ENCODE measurements at places on chromosomes 2 and 18. TPM values are rescaled to one million over a fixed set of nuclear protein-coding genes. Genes with fewer than 3 reads are reported as not detected.

DNA sequence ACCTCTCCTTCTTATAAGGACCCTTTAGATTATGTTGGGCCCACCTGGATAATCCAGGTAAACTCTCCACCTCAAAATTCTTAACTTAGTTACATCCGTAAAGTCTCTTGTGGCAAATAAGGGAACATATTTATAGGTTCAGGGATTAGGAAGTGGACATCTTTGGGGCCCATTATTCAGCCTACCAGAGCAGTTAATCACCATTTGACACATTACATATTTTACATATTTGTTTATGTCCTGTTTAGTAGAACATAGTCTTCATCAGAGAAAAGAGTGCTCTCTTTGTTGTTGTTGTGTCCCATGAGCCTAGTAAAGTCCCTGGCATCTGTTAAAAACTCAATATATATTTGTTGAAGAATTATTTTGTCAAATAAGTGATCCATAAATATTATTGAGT, 134.0 kb upstream of the SPATS2L start:
- H3K27me3 ChIP-seq: peaks cover 9% of the 10 kb centered on the region
- H3K4me3 ChIP-seq: no peak overlapping the region
- H3K4me1 ChIP-seq: no peaks in the 10 kb centered on the region
- no peak overlapping the region for H3K27ac ChIP-seq

Gene UGT1A3
- not detected for total RNA-seq

Gene ALK
- total RNA-seq: not detected

DNA sequence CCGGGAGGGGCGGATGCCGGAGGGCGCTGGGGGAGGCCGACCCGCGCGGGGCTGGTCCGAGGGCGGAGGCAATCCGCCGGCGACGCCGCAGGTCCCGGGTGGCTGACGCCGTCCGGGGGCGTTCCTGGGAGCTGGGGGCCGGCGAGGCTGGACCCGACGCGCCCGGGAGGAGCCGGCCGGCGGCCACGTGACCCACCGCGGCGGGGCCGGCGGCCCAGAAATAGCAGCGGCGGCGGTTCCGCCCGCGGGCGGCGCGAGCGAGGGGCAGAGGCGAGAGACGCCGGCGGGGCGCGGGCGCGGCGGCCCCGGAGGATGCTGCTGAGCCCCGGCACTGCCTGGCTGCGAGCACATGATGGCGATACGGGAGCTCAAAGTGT, at the start of gene RAB31:
Gene RAB31 (plus strand): TSS at position 245 of the 377 bp plus-strand sequence. CDS start 105 bp downstream, at position 350.
- peaks cover 72% of the 10 kb centered on the region for H3K27me3 ChIP-seq
- peak within 1 kb of the TSS; percentile 77 for H3K4me3 ChIP-seq
- H3K27ac ChIP-seq: peak within 1 kb of the TSS; percentile 33
- H3K4me1 ChIP-seq: peaks cover 50% of the 10 kb centered on the region
- DNase-seq: peak; percentile 34

GRCh38 chr2:134438371-134438770, 184.5 kb downstream of the MGAT5 start:
- no peaks in the 10 kb centered on the region for H3K27me3 ChIP-seq
- H3K36me3 ChIP-seq: no peaks in the 10 kb centered on the region
- H3K4me1 ChIP-seq: no peaks in the 10 kb centered on the region
- no peak overlapping the region for H3K27ac ChIP-seq
- no peak for DNase-seq

- no peak overlapping the region for H3K27ac ChIP-seq
- no peak for DNase-seq
- H3K36me3 ChIP-seq: no peaks in the 10 kb centered on the region
- H3K4me3 ChIP-seq: no peak overlapping the region
- H3K4me1 ChIP-seq: no peaks in the 10 kb centered on the region
Measured at GRCh38 chr2:150346806-150347205, 140.7 kb downstream of the RND3 start.

- peaks cover 51% of the 10 kb centered on the region for H3K4me1 ChIP-seq
- H3K27ac ChIP-seq: peak overlapping the region; percentile 50
- H3K27me3 ChIP-seq: no peaks in the 10 kb centered on the region
- DNase-seq: no peak
Measured at GRCh38 chr2:179248024-179248348, 16.6 kb downstream of the SESTD1 start.

GRCh38 chr2:208373460-208374089, 33.0 kb upstream of the PTH2R start:
- H3K36me3 ChIP-seq: no peaks in the 10 kb centered on the region
- no peak overlapping the region for H3K27ac ChIP-seq
- H3K4me1 ChIP-seq: no peaks in the 10 kb centered on the region
- DNase-seq: no peak

- peaks cover 62% of the 10 kb centered on the region for H3K36me3 ChIP-seq
- no peak overlapping the region for H3K4me3 ChIP-seq
- DNase-seq: no peak
- H3K4me1 ChIP-seq: peaks cover 3% of the 10 kb centered on the region
- H3K27ac ChIP-seq: no peak overlapping the region
Measured at GRCh38 chr2:69547984-69548715, 95.4 kb downstream of the AAK1 start.

DNA sequence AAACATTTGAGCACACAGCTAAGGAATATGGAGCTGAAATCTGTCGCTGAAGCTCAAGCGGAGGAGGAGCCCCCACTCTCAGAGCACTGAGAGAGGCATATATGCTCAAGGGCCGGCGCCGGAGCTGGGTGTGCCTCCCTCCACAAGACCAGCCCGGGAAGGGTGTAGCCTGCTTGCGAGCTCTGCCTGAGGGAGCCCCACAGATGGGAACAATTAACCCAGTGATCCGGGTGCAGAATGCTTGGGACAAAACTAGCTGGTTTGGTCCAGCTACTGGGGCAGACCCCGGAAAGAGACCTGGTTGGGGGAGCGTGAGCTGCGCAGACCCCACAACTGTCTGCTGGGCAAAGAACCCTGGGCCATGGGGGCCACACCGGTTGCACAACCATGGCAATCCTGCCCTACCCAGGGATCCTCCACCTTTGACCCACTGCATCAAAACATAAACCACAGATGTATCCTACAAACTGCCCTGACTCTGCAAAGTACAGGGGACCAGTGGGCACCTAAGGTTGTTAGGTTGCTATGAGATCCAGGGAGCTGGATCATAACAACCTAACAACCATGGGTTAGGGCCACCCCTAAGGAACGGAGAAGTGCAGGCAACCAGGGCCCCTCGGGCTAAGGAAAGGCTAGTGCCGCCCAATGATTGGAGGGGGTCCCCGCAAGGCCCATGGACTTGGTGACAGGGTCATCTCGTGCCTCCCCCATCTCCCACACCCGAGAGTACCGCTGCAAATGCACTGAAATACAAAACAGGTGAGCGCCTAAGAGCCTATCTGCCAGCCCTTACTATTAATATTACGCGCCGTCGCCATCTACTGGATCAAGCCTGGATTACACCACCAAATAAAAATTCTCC, 53.4 kb upstream of the SCN1A start:
- no peaks in the 10 kb centered on the region for H3K36me3 ChIP-seq
- H3K4me1 ChIP-seq: no peaks in the 10 kb centered on the region

Gene C2orf49
- total RNA-seq: 23.5 TPM

Gene IL37
- 0.48 TPM for total RNA-seq

GRCh38 chr2:24490690-24491541, at the start of gene NCOA1:
TSS of gene NCOA1 (plus strand) at chr2:24491254. CDS start at chr2:24658678, 167,424 bp downstream.
- H3K27ac ChIP-seq: peak within 1 kb of the TSS; percentile 75
- H3K27me3 ChIP-seq: peaks cover 5% of the 10 kb centered on the region
- H3K4me1 ChIP-seq: peaks cover 40% of the 10 kb centered on the region
- DNase-seq: peak; percentile 91

- H3K27me3 ChIP-seq: peaks cover 2% of the 10 kb centered on the region
- no peak for DNase-seq
- H3K27ac ChIP-seq: no peak overlapping the region
- no peaks in the 10 kb centered on the region for H3K36me3 ChIP-seq
- H3K4me3 ChIP-seq: no peak overlapping the region
- H3K4me1 ChIP-seq: no peaks in the 10 kb centered on the region
Measured at GRCh38 chr18:45463451-45463850, 151.8 kb upstream of the SLC14A2 start.

GRCh38 chr2:88857951-88858411, 166.5 kb downstream of the RPIA start:
- peaks cover 23% of the 10 kb centered on the region for H3K27me3 ChIP-seq
- H3K4me3 ChIP-seq: no peak overlapping the region
- no peak for DNase-seq
- no peak overlapping the region for H3K27ac ChIP-seq
- no peaks in the 10 kb centered on the region for H3K36me3 ChIP-seq

Gene NEU2
- not detected for total RNA-seq

DNA sequence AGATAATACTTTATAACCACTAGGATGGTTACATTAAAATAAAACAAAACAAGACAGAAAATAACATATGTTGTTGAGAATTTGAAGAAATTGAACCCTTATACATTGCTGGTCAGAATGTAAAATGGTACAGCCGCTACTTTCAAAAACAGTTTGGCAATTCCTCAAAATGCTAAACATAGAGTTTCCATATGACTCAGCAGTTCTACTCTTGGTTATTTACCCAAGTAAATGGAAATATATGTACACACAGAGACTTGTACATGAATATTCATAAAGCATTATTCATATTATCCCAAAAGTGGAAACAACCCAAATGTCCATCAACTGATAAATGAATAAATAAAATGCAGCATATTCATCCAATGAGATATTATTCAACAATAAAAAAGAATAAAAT, 92.5 kb upstream of the LRATD1 start:
- H3K36me3 ChIP-seq: no peaks in the 10 kb centered on the region
- no peaks in the 10 kb centered on the region for H3K27me3 ChIP-seq
- no peak overlapping the region for H3K4me3 ChIP-seq
- H3K27ac ChIP-seq: no peak overlapping the region

GRCh38 chr2:262117-262516, 1.7 kb downstream of the SH3YL1 start:
- H3K36me3 ChIP-seq: peaks cover 3% of the 10 kb centered on the region
- H3K4me1 ChIP-seq: peaks cover 21% of the 10 kb centered on the region
- no peaks in the 10 kb centered on the region for H3K27me3 ChIP-seq
- no peak for DNase-seq
- no peak overlapping the region for H3K4me3 ChIP-seq

- H3K4me3 ChIP-seq: no peak overlapping the region
- H3K27ac ChIP-seq: no peak overlapping the region
- no peaks in the 10 kb centered on the region for H3K27me3 ChIP-seq
Measured at GRCh38 chr2:145751629-145752028, 1231.7 kb upstream of the ZEB2 start.

DNA sequence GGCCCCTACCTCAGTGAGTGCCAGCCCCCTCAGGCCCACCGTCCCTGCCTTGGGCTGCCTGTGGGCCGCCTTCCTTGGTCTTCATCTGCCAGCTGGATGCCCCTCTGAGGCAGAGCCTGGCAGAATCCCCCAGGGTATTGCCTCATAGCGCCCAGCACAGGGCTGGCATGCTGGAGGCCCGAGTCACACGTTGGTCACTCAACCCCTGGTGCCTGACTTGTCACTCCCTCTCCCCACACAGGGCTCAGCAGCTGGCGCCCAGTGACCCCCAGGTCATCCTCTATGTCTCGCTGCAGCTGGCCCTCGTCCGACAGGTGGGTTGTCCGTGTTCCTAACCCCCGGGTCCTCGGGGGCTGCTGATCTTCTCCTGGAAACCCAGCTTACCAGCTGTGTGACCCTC, 108.4 kb upstream of the MCFD2 start:
- H3K27ac ChIP-seq: no peak overlapping the region
- H3K4me3 ChIP-seq: no peak overlapping the region
- H3K36me3 ChIP-seq: peaks cover 42% of the 10 kb centered on the region

Gene ZBTB7C
- total RNA-seq: 0.95 TPM
